Activated T-helper 2 cell treated with anti-CD3 and anti-CD28 coated beads, Interferon-gamma antibody, Interleukin-2, Interleukin-4, amounts not matched to agents 10 μg/mL and 5 μg/mL and 100 μg/mL, durations not matched to agents 14 hours and 24 hours and 36 hours (primary cell): ENCODE measurements at places on chromosomes 16 and 17. TPM values are rescaled to one million over a fixed set of nuclear protein-coding genes. Genes with fewer than 3 reads are reported as not detected.

DNA sequence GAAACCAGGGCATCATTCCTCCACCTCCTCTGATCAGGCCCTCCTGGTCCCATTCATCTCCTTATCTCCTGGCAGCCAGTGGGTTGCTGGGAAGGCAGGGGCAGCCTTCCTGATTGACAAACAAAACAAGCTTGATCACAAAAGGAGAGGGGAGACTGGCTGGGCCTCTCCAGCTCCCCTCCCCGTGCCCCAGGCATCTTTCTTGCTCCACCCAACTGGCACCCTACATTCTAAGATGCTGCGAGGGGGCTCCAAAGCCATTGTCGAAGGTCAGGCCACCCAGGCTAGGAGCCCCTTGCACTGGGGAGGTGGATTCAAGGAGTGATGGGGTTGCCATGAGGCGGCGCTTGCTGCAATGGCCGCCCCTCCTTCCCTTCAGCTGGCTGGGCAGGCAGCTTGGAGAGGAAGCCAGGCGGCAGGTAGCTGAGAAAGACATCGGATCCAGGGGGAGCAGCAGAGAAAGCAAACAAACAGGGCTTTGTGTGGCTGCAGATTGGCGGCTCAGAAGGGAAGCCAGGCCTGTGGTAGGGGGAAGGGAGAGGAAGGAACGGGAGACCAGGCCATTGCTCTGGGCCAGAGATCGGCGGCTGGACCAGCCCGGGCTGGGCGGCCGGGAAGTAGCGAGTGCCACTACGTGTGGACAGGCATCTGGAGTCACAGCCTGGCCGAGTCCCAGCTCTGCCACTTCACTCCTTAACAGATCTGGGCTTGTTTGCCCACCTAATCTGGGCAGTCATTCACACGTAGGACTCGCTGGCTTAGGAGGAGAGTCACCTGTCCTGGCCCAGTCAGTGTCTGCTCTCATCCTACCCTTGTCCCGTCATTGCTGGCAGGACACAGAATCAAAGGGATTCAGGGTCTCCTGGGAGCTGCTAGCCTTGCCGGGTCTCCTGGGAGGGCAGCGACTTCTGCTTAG lies 12.3 kb downstream of the RAI1 start:
- H3K4me3 ChIP-seq, result peak overlapping the region; percentile 63
- no peak for DNase-seq
- H3K4me1 ChIP-seq, result peaks cover 56% of the 10 kb centered on the region
- no peaks in the 10 kb centered on the region for H3K27me3 ChIP-seq
- H3K27ac ChIP-seq, result peak overlapping the region; percentile 98
- H3K36me3 ChIP-seq, result peaks cover 4% of the 10 kb centered on the region

DNA sequence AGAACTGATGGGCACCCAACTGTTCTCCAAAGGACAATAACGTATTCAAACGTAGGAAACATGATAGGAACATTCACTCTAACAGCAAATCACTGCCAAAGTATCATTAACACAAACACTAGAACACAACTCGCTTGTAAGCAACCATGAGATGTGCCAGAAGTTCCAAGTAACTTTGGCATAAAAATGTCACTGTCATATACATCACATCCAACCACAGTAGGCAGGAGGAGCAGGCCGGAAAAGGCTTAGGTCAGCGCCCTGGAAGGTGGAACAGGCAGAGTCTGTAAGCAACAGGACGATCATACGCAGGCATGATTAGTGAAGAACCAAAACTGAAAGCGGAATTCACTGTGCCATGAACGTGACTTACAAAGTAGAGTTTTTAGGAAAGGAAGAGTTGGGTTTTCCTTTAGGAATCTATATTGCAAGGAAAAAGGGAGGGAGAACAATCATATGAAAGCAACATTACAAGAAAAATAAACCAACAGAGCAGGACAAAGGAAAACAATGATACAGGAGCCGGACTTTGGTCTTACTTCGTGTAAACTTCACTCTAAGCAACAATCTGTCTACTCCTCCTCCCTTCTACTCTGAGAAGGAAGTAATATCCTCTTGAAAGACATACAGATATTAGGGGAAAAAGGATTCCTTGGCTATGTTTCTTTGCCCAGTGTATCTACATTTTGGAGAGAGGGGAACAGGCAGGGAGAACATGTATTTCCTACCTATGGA lies 52.3 kb downstream of the YWHAE start:
- H3K27ac ChIP-seq, result no peak overlapping the region
- peaks cover 14% of the 10 kb centered on the region for H3K4me1 ChIP-seq
- no peaks in the 10 kb centered on the region for H3K27me3 ChIP-seq
- DNase-seq, result no peak
- H3K4me3 ChIP-seq, result no peak overlapping the region
- peaks cover 72% of the 10 kb centered on the region for H3K36me3 ChIP-seq

DNA sequence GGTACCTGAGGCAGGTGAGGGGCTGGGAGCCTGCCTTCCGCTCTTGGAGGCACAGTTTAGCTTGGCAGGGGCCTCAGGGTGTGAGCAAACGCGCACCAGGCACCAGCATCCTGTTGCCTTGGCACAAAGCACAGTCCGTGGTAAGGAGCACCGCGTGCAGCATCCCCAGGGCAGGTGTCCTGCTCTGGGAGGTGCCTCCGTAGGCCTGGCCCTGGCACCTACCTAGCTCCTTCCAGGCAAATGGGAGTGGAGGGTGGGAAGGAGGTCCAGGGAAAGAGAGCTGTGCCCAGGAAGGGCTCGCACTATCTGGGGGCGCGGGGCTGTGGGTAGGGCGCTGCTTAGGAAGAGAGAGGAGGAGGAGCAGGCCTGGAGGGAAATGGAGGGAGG lies 3.1 kb upstream of the GSE1 start:
- H3K4me1 ChIP-seq, result peaks cover 21% of the 10 kb centered on the region
- DNase-seq, result no peak
- no peaks in the 10 kb centered on the region for H3K36me3 ChIP-seq
- peaks cover 1% of the 10 kb centered on the region for H3K27me3 ChIP-seq
- H3K4me3 ChIP-seq, result no peak overlapping the region

DNA sequence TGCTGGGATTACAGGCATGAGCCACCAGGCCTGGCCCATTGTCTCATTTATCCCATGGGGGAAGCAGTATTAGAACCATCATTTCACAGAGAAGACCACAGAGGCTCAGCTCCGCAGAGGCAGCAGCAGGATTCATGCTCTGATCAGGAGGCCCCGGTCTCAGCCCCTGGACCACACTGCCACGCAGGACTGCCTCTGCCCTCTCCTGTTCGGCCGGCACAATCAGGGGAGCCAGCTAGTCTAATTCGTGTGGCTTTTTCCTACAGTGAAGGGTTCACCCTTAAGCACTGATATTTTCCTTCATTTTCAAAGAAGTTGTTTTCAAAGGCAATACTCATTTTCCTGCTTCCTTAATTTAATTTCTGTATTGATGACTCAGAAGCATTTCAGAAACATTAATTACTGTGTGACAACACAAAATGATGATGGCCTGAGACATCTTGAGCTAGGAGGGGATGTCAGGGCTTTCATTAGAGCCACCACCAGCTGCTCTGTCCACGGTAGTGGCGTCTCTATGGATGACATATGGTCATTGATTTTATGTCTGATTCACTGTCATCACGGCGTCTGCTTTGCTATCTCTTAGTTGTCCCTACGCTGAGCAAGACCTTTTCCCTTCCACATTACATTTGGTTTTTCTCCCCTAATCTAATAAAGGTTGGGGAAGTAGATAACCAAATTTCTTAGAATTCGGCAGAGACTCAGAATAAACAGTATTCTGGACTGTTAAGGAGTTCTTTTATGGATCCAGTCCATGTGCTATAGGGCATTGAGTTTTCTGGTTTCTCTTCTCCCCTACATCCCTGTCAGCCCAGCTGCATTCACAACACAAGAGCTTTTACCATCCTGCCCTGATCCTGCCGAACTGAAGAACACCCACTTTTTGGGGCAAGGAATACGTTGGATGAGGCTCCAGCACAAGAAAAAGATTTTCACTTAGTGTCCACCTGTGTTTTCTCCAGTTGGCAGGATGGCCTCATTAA lies 314.0 kb downstream of the SLC39A11 start:
- H3K36me3 ChIP-seq, result no peaks in the 10 kb centered on the region
- H3K27ac ChIP-seq, result no peak overlapping the region
- H3K4me3 ChIP-seq, result no peak overlapping the region
- no peaks in the 10 kb centered on the region for H3K27me3 ChIP-seq

The HBA2 gene
- 0.32 TPM in 1 of 2 replicates, not detected in the other for total RNA-seq

DNA sequence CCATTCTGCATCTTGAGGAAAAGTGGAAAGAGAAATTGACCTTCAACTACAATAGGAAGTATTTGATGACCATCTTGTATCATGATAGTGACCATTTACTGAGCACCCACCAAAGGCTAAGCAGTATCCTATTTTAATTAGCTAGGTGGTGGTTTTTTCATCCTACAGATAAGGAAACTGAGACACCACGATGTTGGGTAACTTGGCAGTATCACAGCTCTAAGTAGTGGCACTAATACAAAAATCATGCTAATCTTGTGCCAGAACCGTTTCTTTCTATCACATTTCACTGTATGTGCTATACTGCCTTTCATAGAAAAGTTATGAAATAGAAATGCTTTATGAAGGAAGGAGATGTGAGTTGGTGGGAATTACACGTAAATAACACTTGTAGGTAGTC lies 2.3 kb downstream of the EVI2B start:
- H3K27me3 ChIP-seq, result no peaks in the 10 kb centered on the region
- peak overlapping the region; percentile 86 for H3K4me3 ChIP-seq
- no peak for DNase-seq
- H3K27ac ChIP-seq, result peak overlapping the region; percentile 91
- H3K4me1 ChIP-seq, result peaks cover 56% of the 10 kb centered on the region

DNA sequence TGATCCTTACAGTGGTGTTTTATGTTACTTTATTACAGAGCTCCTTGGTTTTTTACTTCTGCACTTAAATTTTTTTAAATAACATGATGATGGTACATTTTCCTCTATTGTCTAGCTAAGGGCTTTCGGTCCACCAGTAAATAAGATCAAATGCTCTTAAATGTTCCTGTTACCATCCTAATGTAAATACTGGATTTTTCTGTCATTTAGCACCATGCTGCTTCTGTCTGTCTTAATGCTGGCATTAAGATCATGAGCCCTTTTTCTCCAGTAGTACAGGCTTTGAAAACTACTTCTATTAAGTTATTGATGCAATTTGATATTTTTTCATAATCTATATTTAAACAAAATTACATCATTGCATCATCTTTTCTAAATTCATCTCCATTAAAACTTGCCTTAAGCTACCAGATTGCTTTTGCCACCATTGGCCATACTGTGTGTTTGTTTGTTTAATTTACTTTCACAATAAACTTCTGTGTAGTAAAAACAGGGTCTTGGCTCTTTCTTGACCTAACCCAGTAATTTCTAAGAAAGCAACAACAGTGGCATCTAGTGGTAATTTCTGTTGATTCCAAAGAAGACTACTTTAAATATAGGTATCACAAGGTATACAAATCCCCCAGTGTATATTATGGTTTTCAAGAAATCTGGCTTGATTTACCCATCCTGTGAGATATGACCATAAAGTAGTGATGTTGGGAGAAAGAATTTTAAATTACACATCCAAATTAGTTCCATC lies 9.0 kb upstream of the PHAF1 start:
- H3K4me3 ChIP-seq, result no peak overlapping the region
- H3K36me3 ChIP-seq, result peaks cover 25% of the 10 kb centered on the region
- H3K27ac ChIP-seq, result no peak overlapping the region

DNA sequence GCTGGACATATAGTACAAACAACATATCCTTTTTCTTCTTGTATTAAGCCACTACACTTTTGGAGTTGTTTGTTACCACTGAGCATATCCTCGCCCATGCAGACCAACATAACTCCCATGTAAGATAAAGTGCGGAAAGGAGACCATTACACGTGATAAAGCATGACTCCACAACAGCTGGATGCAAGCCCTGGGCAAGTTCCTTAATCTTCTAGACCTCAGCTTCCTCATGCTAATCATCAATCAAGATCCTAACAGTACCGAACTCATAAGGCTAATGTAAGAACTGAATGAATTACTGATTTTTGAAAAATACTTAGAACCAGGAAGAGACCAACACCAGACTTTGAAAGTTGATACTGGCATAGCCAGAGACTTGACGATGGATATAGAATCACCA lies 47.0 kb upstream of the GSG1L start:
- peaks cover 15% of the 10 kb centered on the region for H3K4me1 ChIP-seq
- H3K27ac ChIP-seq, result peak overlapping the region; percentile 42
- no peak overlapping the region for H3K4me3 ChIP-seq
- DNase-seq, result no peak
- no peaks in the 10 kb centered on the region for H3K27me3 ChIP-seq
